ENCODE measurements at places on chromosomes 7 and 10.

- no peak for DNase-seq
Observed at GRCh38 chr10:11687779-11688447, 54.3 kb upstream of the ECHDC3 start.

- no peak for DNase-seq
Observed at GRCh38 chr7:38220452-38220851, 42.4 kb downstream of the STARD3NL start.

DNA sequence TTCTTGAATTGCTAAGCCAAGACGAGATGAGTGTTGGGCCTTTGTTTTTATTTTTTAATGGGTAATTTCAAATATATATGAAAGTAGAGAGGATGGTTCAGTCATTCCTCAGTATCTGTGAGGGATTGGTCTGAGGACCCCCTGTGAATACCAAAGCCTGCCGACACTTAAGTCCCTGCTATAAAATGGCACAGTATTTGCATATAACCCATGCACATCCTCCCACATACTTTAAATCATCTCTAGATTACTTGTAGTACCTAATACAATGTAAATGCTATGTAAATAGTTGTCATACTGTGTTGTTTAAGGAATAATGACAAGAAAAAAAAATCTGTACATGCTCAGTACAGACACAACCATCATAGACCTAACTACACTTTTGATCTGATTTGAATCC is 73.4 kb downstream of the NOD1 start:
- DNase-seq: no peak

- DNase-seq: no peak
Observed at GRCh38 chr10:11473128-11473760, 138.2 kb downstream of the USP6NL start.

- no peak for DNase-seq
Observed at GRCh38 chr10:20898866-20899535, 1.9 kb upstream of the NEBL start.

DNA sequence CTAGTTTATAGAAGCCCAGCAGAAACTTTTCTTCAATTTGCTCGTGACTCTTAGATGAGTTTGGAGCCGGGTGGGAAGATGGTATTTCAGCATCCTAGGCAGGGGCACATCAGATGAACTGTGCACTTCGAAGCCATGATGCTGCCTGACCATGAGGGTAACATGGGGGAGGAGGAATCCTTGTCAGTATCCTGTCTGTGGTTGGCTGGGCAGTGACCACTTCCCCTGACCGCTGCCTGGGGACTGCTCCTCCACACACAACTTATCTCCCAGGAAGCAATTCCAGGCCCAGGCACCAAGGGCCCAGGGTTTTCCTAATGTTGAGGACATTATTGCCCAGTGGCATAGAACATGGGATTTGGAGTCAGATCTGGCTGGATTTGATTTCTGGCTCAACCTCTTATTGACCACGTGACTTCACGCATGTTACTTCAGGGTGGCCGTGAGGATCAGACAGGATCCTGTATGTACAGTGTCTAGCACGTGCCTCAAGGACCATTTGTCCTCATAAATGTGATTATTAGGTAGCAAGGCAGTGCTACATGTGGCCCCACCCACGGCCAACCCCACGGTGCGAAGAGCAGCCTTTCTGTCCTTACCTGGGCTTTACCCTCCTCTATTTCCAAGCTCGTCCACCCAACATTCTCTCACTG is 65.2 kb downstream of the PTPRE start:
- no peak for DNase-seq

Measured in activated naive CD4-positive, alpha-beta T cell (primary cell).